AG09319 (cell line): ENCODE measurements at places on chromosomes 11 and 22.

DNA sequence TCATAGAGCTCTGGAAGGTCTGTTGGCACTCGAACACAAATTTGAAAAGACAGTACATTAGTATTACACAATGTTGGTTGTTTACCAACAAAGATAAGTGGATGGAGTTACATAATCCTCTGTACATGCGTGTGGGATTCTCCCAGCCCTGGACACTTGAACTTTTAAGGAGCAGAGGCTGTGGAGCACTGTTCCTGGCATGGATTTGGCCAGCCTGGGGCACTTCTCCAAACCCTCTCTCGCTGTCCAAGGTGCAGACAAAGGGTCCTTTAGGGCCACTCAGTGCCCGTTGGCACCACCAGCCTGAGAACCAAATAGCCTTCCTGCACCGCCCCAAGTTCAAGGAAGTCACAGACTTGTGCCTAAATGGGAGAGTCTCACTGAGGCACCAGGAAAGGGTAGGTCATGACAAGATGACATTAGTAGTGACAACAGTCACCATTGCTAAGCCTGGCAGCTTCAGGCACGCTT is 1.6 kb upstream of the ANO1 start:
- no peak for DNase-seq

GRCh38 chr11:47857485-47857884 is 9.3 kb upstream of the NUP160 start:
- DNase-seq: no peak

DNA sequence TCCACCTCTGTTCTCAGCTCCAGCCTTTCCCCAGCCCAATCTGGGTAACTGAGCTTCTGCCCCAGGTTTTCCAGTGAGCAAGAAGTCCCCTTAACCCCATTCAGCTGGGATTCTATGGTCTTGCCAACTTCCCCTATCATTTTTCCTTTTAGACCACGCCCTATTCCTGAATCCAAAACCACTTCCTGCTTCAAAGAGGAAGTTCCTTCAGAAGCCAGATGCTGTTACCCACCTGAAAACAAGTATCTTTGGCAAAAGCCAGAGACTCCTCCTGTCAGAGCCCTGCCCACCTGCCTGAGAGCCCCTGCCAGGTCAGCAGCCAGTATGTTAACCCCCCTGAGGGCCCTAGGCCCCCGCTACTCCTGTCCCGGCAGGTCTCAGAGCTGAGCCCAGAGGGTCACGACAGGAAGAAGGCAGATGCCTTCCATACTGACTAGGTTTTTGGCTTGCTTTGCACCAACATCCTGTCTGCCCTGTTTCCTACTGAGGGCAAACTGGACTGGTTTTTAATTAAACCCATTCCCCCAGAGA is 20.3 kb upstream of the MICAL2 start:
- no peak for DNase-seq

DNA sequence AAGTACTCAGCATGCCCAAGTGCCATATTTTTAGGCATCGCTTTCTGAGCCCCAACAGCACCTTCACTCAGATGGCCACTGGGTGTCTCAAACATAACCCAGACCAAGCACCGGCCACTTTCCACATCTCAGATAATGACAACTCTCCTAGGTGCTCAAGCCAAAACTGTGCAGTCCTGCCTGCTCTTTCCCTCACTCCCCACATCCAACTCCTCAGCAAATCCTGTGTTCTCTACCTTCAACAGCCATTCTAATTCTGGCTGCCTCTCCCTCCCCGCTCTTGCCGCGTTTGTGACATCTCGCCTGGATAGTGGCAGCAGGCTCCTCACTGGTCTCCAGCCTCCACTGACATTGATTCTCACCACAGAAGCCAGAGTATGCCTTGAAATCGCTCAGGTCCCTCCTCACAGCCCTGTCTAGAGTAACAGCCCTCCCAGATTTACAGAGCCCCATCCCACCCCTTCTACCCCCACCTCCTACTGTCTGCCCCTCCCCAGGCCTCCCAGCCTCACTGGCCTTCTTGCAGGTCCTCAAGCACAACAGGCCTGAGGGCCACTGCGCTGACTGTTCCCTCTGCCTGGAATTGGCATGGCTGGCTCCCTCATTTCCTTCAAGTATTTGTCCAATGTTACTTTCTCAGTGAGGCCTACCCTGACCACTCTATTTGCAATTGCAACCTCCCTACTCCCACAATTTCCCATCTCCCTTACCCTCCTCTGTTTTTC is 1.3 kb upstream of the PHETA2 start:
- DNase-seq: no peak

DNA sequence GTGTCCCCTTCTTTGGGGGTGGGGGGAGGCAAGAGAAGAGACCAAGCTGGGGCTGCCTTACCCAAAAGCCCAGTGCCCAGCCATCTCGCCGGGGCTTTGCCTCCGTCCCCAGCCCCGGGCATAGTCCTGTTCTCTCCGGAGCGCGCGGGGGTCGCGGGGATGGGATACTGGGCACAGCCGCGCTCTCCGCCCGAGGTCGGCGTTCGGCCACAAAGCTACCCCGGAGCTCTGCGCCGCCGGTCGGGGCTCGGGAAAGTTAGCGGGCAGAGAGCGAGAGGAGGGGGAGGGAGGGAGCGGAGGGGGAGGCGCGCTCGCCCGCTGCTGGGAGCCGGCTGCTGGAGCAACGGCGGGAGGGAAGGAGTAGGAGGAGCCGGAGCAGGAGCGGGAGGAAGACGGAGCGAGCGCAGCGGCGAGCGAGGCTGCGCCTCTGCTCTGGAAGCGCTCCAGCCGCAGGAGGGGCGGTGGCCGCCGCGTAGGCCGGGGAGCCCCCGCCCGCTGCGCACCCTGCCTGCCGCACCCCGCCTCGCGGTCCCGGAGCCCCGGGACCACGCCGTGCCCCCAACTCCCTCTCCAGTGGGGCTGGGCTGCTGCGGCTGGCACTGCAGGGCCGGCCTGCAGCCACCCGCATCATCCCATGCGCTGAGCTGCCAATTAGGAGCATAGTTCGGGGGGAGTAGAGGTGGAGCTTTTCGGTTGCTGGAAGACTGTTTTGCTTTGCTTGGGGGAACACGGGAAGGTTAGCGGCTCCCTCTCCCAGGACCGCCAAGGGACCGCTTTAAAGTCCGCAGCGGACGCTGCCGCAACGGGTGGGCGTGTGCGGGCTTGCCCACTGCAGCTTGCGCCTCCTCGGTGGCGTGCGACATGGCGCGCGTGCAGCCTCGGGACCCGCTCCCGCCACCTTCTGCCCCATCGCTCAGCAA is at the start of gene SCN4B:
Gene SCN4B, minus strand, starts transcription at position 272 of the 920 bp plus-strand sequence. Its CDS starts 150 bp downstream, at position 122.
- no peak for DNase-seq

- no peak for DNase-seq
Measured at GRCh38 chr11:130719220-130719915, 196.9 kb downstream of the SNX19 start.

GRCh38 chr11:1054143-1055108 is 17.9 kb upstream of the MUC6 start:
- DNase-seq: peak; percentile 23

DNA sequence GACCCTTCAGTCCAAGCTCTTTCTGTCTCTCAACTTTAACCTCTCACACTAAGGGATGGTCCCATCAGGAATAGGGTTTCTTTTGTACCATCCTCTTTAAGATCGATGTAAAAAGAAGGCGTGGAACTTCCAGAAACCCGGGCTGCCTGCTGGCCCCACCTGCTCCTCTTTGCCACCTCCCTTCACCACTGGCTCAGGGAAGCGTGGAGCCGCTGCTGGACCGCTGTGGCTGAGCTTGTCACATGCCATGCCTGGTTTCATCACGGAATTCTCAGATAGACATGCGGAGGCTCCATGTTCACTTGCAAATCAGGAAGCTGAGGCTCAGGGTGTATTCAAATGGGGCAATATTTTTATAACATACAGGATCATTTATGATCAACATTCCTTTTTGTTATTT is 399.7 kb downstream of the BRD1 start:
- DNase-seq: no peak

DNA sequence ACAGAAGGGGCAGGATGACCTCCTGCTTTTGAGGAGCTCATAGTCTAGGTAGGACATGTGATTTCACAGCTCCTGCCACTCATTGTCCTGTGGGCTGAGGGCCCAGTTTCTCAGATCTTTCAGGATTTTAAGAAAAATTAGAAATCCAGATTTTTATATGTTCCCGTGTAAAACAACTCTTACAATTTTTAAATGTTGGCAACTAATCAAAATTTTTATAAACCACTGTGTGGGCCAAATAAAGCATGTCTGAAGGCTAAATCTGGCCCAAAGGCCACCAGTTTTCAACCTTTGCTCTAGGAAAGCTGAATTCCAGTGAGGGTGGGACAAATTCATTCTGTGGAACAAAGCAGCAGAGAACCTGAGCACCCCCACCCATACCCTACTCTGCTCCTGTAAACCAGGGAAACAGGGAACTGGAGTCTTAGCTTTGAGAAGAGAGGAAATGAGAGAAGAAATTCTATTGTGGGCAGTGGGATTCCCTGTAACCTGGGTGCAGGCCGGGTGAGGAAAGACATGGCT is 20.6 kb downstream of the LRRC32 start:
- DNase-seq: no peak

DNA sequence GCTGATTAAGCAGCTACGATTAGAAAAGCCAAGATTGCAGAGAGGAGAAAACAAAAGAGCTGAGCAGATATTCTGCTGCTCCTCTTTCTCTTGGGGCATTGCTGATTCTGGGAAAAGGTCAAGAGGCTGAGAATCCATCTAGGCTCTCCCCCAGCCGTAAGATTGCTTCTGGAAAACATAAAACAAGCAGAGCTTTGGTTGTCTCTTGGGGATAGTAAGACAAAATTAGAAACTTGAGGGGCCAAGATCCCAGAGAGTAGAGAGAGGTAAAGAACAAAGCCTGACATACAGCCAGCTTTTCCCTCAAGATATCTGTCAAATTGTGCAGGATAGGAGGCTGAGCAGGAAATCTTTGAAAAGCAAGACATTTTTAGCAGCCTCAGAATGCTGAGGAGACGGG is 158.2 kb downstream of the TTC28 start:
- no peak for DNase-seq

- peak; percentile 86 for DNase-seq
Measured at GRCh38 chr11:128453444-128454336, 133.7 kb downstream of the ETS1 start.

DNA sequence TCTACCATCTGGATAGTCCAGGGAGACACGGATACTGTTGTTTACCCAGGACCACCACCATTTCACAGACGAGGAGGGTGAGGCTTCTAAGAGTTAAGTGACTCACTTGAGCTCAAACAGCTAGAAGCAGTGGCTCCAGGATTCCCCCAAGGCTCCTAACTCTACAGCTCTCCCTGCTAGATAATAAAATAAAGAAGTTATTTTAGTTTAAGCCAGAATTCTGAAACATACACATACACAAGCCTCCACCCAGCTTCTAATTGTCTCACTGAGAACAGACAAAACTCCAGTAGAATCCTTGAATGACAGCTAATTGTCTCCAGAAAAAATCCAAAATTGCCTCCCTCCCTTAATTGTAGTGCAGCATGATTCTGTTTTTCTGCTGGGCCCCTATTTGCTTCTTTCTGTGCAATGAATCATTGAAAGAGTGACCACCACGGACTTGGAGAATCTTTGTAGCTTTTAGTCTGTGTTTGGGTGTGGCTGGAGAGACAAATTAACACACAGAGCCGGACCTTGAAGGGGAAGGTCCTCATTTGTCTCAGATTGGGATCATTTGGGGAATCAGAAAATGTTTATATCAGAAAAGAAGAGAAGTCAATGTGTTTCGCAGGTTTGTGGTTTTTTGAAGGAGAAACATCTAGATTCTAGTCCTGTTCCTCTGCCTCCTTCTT is 64.9 kb downstream of the COMMD9 start:
- no peak for DNase-seq

GRCh38 chr22:20885557-20886323 is 26.9 kb downstream of the SNAP29 start:
- peak; percentile 59 for DNase-seq

DNA sequence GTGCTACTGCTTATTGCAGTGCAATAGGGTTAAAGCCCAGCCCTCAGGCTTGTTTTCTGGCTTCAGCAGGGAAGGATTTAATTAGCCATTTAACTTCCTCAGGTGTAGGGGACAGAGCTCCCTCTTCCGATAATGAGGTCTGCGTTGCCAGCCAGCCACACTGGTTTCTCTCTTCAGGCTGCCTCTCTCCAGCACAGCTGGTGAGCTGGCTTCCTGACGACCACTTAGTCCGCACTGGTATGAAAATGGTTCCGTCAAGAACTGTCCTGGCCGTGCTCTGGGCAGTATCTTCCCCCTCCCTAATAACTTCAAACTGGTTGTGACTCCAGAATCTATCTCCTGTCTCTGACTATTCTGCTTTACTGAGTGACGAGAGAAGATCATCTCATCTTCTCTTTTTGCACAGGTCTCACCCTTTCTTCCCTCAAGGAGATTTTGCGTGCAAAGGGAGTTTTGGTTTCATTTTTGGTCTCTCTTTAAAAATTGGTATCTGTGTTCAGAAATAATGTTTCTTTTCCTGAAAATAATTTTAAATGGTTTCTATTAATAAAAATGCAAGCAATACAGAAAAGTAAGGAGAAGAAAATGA is 49.2 kb downstream of the CNTN5 start:
- no peak for DNase-seq

DNA sequence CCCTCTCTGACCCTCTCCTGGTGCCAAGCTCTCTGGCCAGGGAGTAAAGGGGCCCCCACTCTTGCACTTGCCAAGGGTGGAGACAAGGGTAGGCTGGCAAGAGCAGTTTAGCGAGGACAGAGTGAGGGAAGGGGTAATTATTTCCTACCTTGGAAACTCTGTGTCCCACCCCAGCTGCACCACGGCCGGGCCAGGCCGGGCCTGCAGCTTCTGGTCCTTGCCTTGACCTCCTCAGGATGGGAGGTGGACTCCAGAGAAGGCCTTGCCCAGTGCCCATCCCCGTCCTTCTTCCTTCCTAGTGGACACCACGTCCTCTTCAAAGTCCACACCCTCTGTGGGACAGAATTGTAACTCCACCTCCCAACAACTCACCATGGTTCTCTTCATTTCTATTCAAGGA is 18.4 kb upstream of the OSBPL5 start:
- no peak for DNase-seq

- no peak for DNase-seq
Measured at GRCh38 chr22:49961005-49961600, 531 bp downstream of the PIM3 start.

DNA sequence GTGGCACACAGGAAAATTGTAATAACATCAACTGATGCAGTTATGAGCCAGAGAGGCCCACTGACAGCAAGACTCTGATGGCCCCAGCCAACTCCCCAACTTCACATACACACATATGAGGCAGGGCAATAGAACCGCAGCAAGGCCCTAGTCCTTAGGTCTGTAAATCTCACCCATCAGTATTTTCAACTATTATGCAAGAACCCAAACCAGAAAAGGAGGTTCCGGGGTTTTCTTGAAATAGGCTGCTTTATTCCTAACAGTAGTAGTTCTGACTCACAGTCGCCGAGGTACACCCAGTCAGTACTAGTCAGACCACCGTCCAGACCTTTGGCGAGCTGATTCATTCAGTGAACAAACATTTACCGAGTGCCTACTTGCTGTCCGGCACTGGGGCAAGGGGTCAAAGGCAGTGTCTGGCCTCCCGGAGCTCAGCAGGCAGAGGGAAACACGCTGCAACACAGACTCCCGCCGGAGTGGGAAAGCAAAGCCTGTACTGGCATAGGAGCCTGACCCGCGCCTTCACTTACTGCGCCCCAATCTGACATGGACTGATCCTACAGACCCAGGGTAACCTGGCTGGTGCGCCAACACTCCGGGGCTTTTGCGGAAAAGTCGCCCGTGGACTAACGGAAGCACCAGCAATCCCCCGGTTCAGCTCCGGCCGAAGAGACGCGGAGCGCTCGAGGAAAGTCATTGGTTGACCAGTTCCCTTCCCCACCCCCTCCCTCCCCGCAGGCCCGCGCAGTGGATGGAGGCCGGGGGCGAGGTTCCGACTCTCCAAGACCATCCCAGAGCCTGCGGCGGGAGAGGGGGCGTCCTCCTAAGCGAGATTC is 1.3 kb downstream of the PLEKHA7 start:
- DNase-seq: no peak

- no peak for DNase-seq
Measured at GRCh38 chr11:71223081-71223405, 29.3 kb downstream of the SHANK2 start.
